RCC 7860 (cell line): ENCODE measurements at places on chromosomes 12 and 14.

GRCh38 chr12:133233006-133233405 is 2.7 kb downstream of the ANHX start:
- DNase-seq = no peak

- DNase-seq = no peak
These were observed 58.5 kb upstream of the HIF1A start for GRCh38 chr14:61636779-61637178.

DNA sequence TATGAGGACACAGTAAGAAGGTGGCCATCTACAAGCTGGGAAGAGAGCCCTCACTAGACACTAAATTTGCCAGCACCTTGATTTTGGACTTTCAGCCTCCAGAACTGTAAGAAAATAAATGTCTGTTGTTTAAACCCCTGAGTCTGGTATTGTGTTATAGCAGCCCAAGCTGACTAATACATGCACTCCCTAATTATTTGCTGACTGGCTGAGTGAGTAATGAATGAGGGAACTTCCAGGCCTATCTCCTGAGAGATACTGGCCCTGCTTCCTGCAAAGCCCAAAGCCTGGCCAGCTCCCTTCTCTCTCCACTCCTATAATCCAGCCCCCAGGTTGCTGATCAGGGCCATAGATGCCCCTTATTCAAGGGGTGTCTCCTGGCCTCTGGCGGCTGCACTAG is 120.0 kb upstream of the NOS1 start:
- peak; percentile 7 for DNase-seq

- DNase-seq = peak; percentile 38
These were observed 1158.4 kb upstream of the TMEM132C start for GRCh38 chr12:127108360-127109215.

DNA sequence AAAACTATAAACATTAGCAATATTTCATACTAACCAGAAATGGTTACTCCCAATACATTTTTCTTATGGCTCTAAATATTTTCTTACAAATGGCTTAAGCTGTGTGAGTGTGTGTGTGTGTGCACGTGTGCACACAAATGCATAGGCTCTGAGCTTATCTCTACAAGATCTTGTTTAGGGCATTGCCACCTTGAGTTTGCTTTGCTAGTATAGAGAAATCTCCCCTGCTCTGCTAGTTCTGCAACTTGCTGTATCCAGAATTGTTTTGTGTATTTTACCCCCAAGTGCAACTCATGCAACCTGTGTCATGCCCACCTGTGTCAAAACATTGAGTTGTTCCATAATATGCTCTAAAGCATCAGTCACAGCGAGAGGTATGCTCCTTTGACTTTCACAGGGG is 72.5 kb upstream of the DUSP6 start:
- DNase-seq = no peak

DNA sequence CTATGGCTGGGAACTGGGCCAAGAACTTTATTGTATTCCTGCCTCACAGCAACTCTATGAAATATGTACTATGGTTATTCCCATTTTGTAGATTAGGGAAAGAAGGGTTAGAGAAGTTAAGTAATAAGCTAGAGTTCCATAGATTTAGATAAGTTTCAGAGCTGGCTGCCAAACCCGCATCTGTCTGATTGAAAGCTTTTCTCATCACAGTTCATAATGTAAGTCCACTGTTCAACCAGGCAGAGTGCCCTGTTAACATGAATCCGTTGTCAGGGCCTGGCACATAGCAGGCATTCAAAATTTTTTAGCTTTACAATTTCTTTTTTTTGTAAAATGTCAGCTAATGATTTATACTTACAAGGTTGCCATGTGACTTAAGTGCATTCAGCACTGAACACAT is 467.3 kb downstream of the NRXN3 start:
- no peak for DNase-seq

DNA sequence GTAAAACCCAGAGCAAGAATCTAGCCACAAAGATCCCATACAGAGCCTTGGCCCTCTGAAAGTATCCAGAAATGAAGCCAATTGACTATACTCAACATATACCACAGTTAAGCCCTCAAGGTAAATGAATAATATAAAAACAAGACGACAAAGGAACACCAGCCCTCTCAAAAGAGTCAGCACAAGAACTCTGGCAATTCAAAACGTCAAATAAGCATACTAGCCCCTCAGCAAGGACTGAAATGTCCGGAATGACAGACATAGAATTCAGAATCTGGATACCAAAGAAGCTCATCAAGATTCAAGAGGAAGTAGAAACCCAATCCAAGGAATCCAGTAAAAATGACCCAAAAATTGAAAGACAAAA is 49.9 kb downstream of the GTF2A1 start:
- no peak for DNase-seq

DNA sequence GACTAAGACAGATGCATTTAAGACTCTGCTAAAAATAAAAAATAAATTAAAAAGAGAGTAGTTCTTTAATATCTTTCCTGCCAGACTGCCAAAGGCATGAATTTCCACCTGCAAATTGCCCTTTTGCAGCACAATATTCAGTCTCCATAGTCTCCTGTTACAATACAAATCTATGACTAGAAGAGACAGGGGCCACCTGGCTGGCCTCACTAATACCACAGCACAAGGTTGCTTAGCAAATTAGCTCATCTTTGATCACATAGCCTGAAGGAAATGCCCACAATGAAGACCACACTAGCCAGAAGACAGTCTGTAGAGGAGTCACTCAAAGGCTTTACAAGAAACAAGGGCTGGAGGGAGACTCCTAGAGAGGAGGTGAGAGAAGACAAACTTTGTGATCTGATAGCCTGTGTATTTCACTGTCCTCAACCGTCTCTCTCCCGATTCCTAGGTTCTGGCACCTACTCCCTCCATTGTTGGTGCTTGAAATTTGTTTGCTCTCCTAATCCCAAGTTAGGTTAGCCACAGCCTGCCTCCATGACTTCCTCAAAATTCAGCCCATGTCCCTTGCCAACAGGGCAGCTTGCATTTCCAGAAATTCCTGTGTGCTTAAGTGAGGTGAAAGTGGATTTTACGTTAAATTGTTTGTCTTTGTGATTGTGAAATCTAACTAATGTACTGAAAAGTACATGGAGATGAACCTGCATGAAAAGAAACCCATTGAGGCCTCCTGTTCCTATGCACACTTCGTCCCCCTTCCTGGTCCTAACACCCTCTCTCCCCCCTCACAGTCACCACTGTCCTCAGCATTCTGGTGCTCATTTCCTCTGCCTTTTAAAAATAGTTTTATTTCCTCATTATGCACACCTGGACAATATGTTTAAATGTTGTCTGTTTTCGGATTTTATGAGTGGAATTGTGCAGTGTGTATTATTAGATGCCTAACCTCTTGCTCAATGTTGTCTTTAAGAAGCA is 88.7 kb upstream of the PLXNC1 start:
- DNase-seq = no peak

GRCh38 chr12:29754235-29755189 is 29.2 kb downstream of the TMTC1 start:
- DNase-seq = no peak

- DNase-seq = no peak
These were observed 182.5 kb downstream of the GXYLT1 start for GRCh38 chr12:41962171-41962572.

- DNase-seq = no peak
These were observed at the start of gene TMEM229B for GRCh38 chr14:67487937-67488893. TMEM229B (minus strand) TSS chr14:67488721; CDS start chr14:67473923, 14,798 bp downstream.

- DNase-seq = no peak
These were observed 13.2 kb upstream of the KRT80 start for GRCh38 chr12:52204931-52205505.

- DNase-seq = no peak
These were observed 83.1 kb downstream of the MAPKAPK5 start for GRCh38 chr12:111925171-111925570.

- DNase-seq = no peak
These were observed 4.1 kb upstream of the TUBA1C start for GRCh38 chr12:49260571-49261363.

DNA sequence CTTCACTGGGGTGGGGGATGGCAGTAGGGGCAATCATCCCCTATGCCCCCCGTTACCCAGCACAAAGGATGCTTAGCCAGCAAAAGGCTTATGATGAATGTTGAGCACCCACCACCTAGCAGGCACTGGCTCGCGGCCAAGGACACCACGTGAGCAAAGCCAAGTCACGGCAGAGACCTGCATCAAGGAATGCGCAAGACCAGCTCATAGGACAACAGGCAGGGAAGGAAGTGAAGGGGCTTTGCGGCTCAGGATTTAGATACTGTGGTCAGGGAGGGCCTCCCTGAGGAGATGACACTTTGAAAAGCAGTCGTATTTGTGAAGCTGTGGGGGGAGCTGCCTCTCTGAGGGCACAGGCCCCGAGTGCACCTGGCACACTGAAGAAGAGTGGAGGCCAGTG is 32.8 kb downstream of the SH2B3 start:
- peak; percentile 74 for DNase-seq

GRCh38 chr14:41872931-41873685 is 266.4 kb downstream of the LRFN5 start:
- no peak for DNase-seq

DNA sequence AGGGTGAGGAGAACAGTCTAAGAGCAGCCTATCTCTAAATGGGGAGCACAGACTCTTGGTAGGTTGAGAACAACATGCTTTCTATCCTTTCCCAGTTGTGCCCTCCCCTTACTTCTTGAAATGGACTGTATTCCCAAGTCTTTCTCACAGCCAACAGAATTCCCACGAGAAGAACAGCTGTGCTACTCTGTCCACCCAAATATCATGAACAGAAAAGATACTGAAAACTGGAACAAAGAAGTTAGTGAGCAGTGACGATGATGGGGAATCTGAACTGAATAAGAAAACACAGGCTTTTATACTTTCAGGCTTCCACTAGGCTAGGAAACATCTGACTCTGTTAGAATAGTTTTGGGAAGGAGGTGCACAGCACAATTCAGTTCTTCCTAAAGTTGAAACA is 3.4 kb downstream of the NACA start:
- no peak for DNase-seq

DNA sequence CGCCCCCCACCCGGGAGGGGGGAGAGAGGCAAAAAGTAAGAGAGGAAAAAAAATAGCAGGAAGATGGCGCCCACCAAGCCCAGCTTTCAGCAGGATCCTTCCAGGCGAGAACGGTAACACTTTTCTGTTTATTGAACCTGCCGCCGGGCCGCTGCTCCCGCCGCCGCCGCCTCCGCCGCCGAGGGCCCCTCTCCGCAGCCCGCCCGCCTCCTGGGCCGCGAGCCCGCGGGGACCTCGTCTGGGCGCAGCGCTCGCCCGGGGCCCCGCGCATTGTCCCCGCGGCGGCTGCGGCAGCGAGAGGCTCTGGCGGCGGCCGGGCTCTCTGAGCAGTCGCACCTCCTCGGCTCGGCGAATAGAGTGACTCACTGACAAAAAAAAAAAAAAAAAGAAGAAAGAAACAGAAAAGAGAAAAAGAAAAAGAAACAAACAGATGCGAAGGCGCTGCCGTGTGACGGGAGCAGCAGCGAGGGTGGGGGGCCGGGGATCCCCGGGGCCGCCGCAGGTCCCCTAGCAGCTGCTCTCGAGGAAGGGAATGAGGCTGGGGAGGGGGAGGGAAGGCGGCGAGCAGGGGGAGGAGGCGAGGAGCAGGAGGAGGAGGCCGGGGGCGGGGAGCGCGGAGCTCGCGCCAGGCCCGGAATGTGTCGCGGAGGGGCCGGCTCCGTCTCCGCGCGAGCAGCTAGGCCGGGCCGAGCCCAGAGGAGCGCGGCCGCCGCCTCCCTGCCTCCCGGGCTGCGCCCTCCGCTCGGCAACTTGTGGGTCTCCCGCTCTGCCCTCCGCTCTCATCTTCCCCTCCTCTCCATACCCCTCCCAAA is 781 bp downstream of the NPAS3 start:
- DNase-seq = no peak

GRCh38 chr14:62097824-62098223 is 335.6 kb downstream of the SNAPC1 start:
- DNase-seq = no peak

DNA sequence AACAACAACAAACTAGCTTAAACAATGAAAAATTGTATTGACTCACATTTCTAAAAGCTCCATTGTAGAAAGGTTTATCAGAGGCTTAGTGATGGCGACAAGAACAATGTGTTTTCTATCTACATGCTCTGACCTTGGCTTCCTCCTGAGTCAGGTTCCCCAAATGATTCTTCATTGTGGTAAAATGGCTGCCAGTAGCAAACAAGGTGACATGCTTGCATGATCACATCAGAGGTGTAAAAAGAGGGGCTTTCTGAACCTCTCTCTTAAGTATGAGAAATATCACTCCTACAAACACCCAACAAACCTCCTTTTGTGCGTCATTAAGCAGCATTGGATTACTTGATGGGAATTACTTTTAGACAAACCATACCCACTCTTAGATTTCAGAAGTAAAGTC is 252.4 kb upstream of the SYT1 start:
- no peak for DNase-seq

- DNase-seq = no peak
These were observed 5.7 kb upstream of the FAIM2 start for GRCh38 chr12:49909356-49909755.

- peak; percentile 31 for DNase-seq
These were observed 2.0 kb upstream of the STON2 start for GRCh38 chr14:81402123-81402495.

DNA sequence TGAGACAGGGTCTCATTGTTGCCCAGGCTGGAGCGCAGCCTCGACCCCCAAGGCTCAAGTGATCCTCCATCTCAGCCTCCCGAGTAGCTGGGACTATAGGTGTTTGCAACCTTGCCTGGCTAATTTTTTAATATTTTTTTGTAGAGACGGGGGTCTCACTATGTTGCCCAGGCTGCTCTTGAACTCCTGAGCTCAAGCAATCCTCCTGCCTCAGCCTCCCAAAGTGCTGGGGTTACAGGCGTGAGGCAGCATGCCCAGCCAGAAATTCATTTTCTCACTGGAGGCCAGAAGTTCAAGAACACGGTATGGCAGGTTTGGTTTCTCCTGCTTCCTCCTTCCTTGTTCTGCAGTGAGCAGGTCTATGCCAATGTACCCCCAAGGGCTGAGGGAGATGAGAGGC is 3.7 kb downstream of the RNASE1 start:
- DNase-seq = no peak

GRCh38 chr14:75261820-75262219 is 16.8 kb upstream of the FOS start:
- no peak for DNase-seq

GRCh38 chr12:93447555-93448290 is 6.0 kb upstream of the UBE2N start:
- no peak for DNase-seq

GRCh38 chr12:4286228-4286627 is 12.7 kb downstream of the CCND2 start:
- DNase-seq = no peak

GRCh38 chr12:47757840-47758583 is 668 bp downstream of the RAPGEF3 start:
- DNase-seq = no peak

GRCh38 chr12:49568442-49569162 is 660 bp upstream of the MCRS1 start:
- no peak for DNase-seq

DNA sequence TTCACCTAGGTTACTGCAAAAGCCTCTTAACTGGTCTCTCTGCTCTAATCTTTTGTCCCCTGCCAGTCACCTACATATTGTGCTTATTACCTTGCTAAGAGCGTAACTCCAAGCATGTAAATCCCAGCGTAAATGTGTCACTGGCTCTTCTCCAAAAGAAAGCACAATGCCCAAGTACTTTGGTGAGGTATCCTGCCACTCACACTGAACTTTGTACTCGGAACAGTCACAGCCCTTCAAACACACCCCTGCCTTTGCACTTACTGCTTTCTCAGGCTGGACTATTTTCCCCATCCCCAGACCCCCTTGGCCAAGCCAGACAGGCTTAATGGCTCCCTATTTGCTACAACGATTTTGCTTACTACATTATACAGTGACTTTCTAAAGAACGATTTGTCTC is 31.7 kb downstream of the GALNT4 start:
- no peak for DNase-seq
